ENCODE measurements at places on chromosomes 7 and 10.

- peak; percentile 67 for DNase-seq
These were observed 4.3 kb downstream of the PFKP start for GRCh38 chr10:3071405-3072198.

DNA sequence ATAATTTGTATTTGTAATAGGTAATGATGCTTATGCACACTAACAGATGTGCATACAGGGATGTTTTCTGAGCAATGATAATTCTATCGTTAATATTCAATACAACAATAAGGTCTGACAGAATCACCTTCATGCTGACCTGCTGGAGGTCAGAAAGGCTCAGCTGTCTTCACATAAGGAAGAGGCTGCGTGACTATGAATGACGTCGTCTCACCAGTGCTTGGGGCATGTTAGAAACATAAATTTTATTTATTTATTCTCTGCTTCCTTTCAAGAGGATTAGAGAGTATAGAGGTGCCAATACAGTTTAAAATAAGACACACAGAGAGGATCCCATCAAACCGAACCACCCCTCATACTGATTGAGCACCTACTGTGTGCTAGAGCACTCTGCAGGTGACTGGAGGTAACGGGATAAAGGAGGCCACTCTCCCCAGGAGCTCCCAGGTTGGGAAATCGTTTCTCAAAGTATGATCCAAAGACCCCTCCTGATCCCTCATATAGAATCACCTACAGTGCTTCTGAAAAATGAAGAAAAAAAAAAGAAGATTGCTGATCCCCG lies 265.6 kb upstream of the NPVF start:
- DNase-seq, result no peak

GRCh38 chr10:29407280-29407858 lies 118.5 kb downstream of the LYZL1 start:
- no peak for DNase-seq

GRCh38 chr7:80392229-80393169 lies 119.4 kb downstream of the GNAT3 start:
- peak; percentile 45 for DNase-seq

- peak; percentile 43 for DNase-seq
These were observed 151.4 kb downstream of the PTPN20 start for GRCh38 chr10:47062441-47063200.

DNA sequence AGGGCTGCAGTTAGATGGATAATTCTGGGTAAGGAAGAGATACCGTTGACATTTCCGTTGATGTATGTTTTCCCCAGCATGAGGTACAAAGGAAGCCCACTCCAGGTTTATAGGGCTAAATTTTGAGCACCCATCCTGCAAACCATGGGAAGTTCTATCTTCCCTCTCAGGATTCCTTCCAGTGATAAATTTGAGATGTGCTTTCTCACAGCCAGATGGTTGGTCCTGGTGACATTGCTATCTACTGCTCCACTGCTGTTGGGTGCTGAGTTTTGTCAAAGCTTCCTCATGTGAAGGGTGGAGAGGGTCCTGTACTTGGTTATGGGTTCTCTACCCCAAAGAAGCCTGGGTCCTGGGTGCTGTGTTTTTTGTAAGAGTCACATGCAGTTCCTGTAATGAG lies 57.4 kb downstream of the CXCL12 start:
- no peak for DNase-seq

DNA sequence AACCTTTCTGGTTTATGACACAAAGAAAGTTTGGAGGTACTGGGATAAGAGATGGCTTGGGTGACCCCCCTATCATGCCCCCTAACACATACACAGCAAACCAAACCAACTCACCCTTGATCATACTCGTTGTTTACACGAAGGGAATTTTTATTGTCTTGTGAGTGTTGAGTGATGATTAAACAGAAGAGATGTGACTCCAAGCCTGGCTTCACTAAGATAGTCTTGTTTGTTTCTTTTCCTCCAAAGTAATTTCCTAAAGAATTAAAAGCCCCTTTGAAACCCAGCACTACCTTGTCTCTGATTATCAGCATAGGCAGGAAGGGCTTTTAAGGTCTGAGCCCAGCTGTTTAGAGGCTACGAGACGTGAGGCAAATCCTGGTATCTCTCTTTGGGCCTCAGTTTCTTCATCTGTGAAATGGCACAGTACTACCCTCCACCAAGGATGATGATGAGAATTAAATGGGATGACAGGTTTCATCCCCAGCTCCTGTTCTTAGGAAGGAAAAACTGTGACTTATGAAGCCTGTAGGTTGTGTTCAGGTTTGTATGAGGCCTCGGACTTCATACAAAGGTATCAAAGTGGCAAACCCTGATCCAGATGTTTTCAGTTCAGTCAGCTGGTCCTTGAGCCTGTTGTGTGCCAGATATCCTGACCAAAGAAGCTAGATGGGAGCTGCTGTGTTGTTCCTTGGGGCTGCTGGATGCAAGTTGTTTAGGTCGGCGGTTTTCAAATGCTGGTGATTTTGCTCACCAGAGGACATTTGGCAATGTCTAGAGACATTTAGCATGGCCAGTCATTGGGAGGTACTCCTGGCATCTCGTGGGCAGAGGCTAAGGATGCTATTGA lies 51.8 kb downstream of the TCF7L2 start:
- no peak for DNase-seq

DNA sequence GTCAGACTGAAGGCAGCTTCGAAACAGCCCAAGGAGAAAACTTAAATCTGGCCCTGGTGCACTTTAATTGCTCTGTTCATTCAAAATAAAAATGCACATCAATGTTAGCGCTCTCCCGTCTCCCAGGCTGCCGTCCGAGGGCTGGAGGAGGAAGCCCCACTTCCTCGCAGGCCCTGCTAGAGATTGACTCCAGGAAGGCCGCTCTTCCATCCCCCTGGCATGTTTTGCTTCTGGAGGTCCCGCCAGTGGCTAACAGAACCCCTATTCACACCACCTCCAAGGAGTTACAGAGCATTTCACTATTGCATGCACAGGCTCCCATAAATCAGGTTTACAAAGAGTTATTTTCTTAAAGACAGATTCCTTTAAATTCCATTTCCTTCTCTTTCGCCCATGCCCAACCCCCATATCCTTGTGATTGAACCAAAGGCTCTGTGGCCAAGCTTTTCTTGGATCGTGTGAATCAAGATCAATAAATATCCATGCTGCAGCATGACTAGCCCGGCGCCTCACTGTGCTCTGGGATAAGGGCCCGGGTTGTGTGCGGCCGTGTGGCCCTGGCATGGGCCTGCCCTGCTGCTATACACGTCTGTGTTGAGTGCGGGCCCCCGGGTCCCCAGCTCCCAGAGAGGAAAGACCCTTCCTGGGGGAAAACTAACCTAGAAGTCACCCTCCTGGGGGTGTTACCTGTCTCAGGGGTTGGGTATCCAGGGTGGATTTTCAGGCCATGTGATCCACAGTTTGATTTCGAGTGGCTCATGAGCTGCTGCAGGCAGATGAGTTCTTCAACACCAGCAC lies 118.7 kb upstream of the GDF10 start:
- no peak for DNase-seq

GRCh38 chr10:84267503-84268126 lies 22.8 kb downstream of the RGR start:
- DNase-seq, result peak; percentile 60

Measured in fibroblast of skin of scalp (primary cell).